Esophagus muscularis mucosa (tissue), 4 donors: ENCODE measurements at places on chromosomes 12 and 14. TPM values are rescaled to one million over a fixed set of nuclear protein-coding genes. Genes with fewer than 3 reads are reported as not detected.
A peak's percentile ranks its signal among the peaks of the same experiment; 100 is the strongest.

GRCh38 chr14:23694949-23695663 is 58.9 kb downstream of the DHRS2 start:
- DNase-seq = no peak
- H3K4me3 ChIP-seq = peak overlapping the region; percentile 55
- H3K27me3 ChIP-seq = no peaks in the 10 kb centered on the region
- no peaks in the 10 kb centered on the region for H3K36me3 ChIP-seq
- peaks cover 23% of the 10 kb centered on the region for H3K4me1 ChIP-seq

DNA sequence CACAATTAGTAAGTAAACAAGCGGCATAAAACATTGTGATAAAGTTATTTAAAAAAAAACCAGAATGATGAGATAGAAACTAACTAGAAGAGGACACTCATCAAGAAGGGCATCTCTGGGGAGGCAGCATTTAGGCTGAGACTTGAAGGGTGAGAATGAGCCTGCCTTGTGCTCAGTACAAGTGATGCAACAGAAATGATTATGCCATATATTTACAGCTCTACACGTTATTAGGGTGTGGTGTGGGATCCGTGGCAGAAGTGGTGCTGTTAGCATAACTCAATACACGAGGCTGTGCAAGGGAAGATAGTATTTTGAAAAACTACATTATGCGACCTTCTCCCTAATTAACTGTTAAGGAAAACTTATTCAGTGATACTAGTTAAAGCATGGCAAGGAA is 178.5 kb upstream of the ATF7IP start:
- DNase-seq = no peak
- H3K27ac ChIP-seq = no peak overlapping the region
- H3K4me3 ChIP-seq = no peak overlapping the region
- no peaks in the 10 kb centered on the region for H3K36me3 ChIP-seq
- H3K27me3 ChIP-seq = peaks cover 8% of the 10 kb centered on the region
- no peaks in the 10 kb centered on the region for H3K4me1 ChIP-seq

Gene SLC39A2
- total RNA-seq = not detected

GRCh38 chr14:32307881-32308582 is 21.1 kb upstream of the AKAP6 start:
- no peaks in the 10 kb centered on the region for H3K27me3 ChIP-seq
- no peak overlapping the region for H3K27ac ChIP-seq
- no peaks in the 10 kb centered on the region for H3K36me3 ChIP-seq
- no peaks in the 10 kb centered on the region for H3K4me1 ChIP-seq
- H3K4me3 ChIP-seq = no peak overlapping the region

- H3K27me3 ChIP-seq = no peaks in the 10 kb centered on the region
- no peak within 1 kb of the TSS for H3K27ac ChIP-seq
- no peak for DNase-seq
- no peak within 1 kb of the TSS for H3K4me3 ChIP-seq
- no peaks in the 10 kb centered on the region for H3K4me1 ChIP-seq
Observed at GRCh38 chr12:92702754-92703679, at the start of gene PLEKHG7. TSS of gene PLEKHG7 (plus strand) at chr12:92702989. CDS start at chr12:92706632, 3,643 bp downstream.

Gene KRT72
- total RNA-seq = not detected

Gene TMPRSS12
- not detected for total RNA-seq

GRCh38 chr14:23661542-23661941 is 25.4 kb downstream of the DHRS2 start:
- H3K27ac ChIP-seq = no peak overlapping the region
- H3K4me3 ChIP-seq = no peak overlapping the region
- no peak for DNase-seq
- H3K4me1 ChIP-seq = no peaks in the 10 kb centered on the region
- H3K36me3 ChIP-seq = no peaks in the 10 kb centered on the region

GRCh38 chr12:30531731-30532678 is 163.7 kb downstream of the IPO8 start:
- H3K36me3 ChIP-seq = no peaks in the 10 kb centered on the region
- no peak for DNase-seq
- no peaks in the 10 kb centered on the region for H3K4me1 ChIP-seq
- H3K27ac ChIP-seq = no peak overlapping the region
- no peaks in the 10 kb centered on the region for H3K27me3 ChIP-seq

DNA sequence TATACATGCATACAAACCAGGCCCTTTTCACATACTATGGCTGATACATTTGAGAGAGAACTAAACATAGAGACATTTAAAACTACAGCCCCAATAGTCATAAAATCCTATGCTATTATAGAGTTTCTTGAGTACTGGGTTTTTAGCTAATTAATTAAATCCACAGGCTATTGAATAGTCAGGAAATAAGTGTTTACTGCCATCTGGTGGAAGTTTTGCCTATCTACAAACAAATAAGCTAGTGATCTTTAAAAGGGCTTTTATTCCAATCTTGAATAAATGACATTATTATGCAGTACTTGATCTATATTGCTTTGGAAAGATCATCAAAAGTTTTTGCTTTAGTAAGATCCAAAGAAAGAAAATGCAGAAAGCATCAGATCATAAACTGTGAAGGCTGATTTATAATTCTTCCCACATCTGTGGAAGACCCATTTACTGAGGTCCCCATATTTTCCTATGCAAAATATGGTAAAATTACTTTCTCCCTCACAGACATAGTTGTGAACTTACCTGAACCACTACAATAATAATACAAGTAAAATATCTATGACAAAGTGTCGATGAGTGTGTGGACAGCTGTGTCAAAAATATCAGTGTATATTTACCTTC is 131.3 kb downstream of the ITPR2 start:
- no peak overlapping the region for H3K4me3 ChIP-seq
- no peak overlapping the region for H3K27ac ChIP-seq
- peaks cover 15% of the 10 kb centered on the region for H3K4me1 ChIP-seq
- DNase-seq = no peak
- peaks cover 3% of the 10 kb centered on the region for H3K36me3 ChIP-seq
- no peaks in the 10 kb centered on the region for H3K27me3 ChIP-seq

- no peaks in the 10 kb centered on the region for H3K27me3 ChIP-seq
- peak within 1 kb of the TSS; percentile 96 for H3K27ac ChIP-seq
- no peaks in the 10 kb centered on the region for H3K36me3 ChIP-seq
- peak within 1 kb of the TSS; percentile 88 for H3K4me3 ChIP-seq
- H3K4me1 ChIP-seq = peaks cover 66% of the 10 kb centered on the region
Observed at GRCh38 chr14:103057372-103058163, at the start of gene CDC42BPB. TSS of gene CDC42BPB (minus strand) at chr14:103057549. CDS start at chr14:103057173, 376 bp downstream.

- DNase-seq = no peak
- H3K4me1 ChIP-seq = peaks cover 12% of the 10 kb centered on the region
- no peaks in the 10 kb centered on the region for H3K36me3 ChIP-seq
- H3K4me3 ChIP-seq = no peak overlapping the region
- H3K27me3 ChIP-seq = no peaks in the 10 kb centered on the region
Observed at GRCh38 chr14:74400919-74401503, 25.0 kb downstream of the SYNDIG1L start.

DNA sequence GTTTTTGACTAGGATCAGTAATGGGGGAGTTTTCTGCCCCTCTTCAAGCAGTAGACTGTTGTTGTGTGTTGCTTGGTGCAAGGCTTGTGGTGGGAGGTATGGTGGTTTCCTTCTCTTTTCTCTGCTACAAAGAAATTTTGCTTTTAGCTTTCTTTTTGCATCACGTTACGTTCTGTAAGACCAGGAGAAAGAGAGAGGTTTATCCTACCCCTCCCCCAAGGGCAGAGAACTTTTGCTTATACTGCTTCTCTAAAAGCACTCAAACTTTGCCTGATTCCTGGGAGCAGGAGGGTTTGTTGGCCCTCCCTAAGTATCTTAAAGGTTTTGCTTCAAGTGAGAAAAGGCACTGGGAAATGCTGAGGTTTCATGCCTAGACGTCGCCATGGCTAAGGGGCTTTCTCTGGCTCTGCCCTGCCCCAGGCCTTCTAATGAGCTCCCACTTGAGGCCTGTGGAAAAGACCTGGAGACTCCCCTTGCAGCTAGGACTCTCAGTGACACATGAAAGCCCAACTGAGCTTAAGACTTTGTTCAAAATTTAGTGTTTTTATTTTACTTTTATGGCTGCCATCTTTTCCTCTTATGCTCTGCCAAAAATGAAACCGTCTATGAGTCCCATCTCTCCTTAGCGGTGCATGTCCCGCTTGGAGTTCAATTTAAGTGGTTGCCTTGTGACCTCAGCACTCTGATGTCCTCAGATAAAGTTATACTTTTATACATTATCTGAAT is 49.2 kb downstream of the EIF2S3B start:
- H3K36me3 ChIP-seq = no peaks in the 10 kb centered on the region
- H3K4me3 ChIP-seq = no peak overlapping the region

Gene TMTC1
- total RNA-seq = 108 TPM

Gene PRB2
- total RNA-seq = not detected

DNA sequence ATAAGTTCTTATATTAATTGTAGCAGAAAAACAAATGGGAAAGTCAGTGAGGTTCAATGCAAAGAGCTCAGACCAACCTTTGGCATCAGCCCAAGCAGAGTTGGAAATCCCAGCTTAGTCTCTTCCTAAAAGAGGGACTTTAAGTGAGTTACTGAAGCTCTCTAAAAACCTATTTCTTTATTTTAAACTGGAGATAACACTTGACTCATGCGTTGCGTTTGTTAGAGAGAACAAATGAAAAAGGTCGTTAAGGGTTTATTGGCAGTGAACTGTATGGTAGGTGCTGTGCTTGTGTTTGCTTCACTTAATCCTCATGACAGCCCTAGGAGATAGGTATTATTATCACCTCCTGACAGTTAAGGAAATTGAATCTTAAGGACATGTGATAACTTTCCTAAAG is 396.5 kb downstream of the RAD51B start:
- no peaks in the 10 kb centered on the region for H3K27me3 ChIP-seq
- peaks cover 36% of the 10 kb centered on the region for H3K4me1 ChIP-seq

Gene POTEG
- total RNA-seq = not detected

Gene CCDC38
- total RNA-seq = not detected

DNA sequence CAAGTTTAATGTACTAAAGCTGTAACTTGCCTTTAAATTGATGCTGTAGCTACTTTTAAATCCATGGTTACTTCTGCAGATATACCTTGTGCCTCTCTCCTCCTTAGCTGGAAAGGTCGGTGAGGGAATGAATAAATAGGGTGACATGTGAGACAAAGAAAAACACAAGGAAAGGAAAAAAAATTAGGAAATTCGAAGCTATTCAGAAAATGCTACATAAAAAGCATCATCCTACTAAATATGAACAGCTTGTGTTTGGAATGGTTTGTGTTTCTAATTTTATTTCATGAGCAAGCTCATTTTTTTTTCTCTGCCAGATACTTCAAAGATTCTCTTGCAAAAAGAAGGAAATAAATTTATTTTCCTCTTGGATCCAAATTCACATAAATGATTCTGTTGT is 186.3 kb upstream of the NUDT4 start:
- no peak overlapping the region for H3K4me3 ChIP-seq
- no peaks in the 10 kb centered on the region for H3K27me3 ChIP-seq
- H3K36me3 ChIP-seq = no peaks in the 10 kb centered on the region

DNA sequence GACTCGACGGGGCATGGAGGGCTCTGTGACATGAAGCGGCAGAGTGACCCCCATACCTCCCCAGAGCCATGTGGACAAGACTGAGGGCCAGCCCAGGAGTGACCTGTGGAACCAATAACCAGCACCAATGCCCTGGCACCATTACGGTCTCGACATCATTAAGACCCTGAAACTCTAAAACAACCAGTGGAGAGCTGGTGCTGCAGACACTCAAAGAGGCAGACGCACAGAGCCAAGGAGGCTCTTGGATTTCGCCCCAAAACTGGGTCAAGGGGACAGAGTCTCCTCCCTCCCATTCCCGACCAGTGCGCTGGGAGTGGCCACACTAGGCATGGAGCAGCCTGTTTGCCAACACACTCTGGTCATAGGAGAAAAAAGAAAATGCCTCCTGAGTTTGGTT is 41.6 kb upstream of the VASH1 start:
- H3K36me3 ChIP-seq = no peaks in the 10 kb centered on the region

Gene PPP2R3C
- 30.7 TPM for total RNA-seq

Gene KRT86
- 0.29 TPM for total RNA-seq

DNA sequence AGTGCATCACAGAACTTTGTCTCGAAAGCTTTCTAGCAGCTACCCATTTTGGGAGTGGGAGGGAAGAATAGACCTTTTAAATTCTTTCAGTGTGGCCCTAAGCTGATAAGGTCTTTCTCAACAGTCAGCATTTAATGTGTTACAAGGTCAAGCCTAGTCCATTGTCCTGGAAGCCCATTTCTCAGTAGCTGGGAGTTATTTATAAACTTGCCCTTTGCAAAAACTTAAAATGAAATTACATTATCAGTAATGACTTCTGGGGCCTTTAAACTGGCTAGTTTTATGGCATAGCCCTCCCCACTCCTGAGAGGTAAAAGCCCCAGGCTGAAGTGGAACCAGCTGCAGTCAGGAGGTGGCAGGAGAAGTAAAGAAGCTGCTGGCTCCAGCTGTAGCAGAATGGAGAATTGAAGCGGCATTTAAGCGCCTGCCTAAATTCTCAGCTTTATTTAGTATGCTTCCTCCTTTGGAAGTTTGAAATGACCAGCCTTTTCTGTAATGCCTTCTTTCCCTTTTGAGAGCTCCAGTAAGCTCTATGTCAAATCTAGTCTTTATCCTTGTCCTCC is 12.4 kb downstream of the COPZ1 start:
- H3K27ac ChIP-seq = peak overlapping the region; percentile 77
- peaks cover 22% of the 10 kb centered on the region for H3K36me3 ChIP-seq
- no peak for DNase-seq
- peaks cover 27% of the 10 kb centered on the region for H3K4me1 ChIP-seq
- no peak overlapping the region for H3K4me3 ChIP-seq
- H3K27me3 ChIP-seq = no peaks in the 10 kb centered on the region

DNA sequence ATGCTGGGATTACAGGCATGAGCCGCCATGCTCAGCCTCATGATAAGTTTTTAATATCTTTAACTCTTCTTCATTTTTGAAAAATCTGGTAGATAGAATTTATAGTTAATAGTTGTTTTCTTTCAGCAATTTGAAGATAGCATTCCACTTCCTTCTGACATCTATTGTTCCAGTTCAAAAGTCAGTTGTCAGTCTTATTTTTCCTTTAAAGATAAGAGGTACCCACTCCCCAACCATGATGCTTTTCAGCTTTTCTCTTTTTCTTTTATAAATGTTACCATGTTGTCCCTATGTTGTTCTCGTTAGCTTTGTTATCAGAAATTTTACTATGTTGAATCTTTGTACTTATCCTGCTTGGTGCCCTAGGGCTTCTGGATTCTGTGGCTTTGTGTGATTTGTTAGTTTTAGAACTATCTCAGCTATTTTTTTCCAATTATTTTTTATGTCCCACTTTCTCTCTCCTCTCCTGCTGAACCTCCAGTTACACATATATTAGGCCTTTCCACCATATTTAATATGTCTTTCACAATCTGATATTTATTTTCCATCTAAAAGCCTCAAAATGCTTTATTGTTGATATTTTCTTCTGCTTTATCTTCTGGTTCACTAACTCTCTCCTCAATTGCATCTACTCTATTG is 181.6 kb upstream of the FOXN3 start:
- no peak overlapping the region for H3K27ac ChIP-seq
- H3K36me3 ChIP-seq = peaks cover 6% of the 10 kb centered on the region
- H3K27me3 ChIP-seq = no peaks in the 10 kb centered on the region
- no peaks in the 10 kb centered on the region for H3K4me1 ChIP-seq
- no peak for DNase-seq
